Astrocyte of the hippocampus (primary cell): ENCODE measurements at places on chromosomes 1 and 21.
A peak's percentile ranks its signal among the peaks of the same experiment; 100 is the strongest.

DNA sequence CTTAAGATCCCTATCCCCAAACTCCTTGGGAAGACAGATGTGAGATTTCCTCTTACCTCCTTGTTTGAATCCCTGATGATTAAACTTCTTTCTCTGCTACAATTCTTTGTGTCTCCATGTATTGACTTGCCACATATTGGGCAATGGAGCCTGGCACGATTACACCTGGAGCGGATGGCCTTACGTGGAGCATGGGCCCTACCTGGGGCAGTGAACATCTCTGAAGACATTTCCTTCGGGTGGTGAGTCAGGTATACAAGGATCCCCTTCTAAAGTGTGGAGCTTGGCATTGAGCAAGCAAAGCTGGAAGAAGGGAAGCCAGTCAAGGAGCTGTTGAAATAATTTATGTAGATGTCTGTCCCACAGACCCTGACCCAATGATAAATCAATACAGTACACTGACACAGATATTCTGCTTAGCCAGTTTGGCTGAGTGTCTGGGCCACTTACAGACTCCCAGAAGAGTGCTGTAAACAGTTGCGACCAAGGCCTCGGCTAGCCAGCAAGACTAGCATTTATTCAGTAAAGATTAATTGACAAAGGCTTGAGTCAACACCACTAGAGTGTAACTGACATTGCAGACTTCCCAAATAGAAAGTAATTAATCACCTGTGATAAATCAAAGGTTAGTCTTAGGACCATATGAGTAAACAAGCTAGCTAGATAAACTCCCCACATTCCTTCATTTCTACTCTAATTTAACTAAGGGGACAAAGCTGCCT is 83.1 kb upstream of the KCNK1 start:
- DNase-seq: no peak

DNA sequence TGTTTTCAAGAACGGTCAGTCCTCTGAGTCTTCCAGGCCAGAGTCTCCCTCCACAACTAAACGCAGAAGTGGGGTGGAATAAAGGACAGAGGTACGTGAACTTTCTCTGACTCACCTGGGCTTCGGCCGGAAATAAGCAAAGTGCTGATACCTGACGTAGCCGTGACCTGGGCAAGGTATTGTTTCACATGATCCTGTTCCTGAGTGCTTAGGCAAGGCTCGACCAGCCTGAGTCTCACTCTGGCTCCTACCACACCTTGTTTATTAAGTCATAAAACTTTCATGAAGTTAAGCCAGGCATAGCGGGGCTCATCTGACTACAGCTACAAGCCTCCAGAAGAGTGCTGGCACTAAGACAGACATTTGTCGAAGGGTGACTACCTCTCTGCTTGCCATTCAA is 327.5 kb downstream of the SETD4 start:
- no peak for DNase-seq

DNA sequence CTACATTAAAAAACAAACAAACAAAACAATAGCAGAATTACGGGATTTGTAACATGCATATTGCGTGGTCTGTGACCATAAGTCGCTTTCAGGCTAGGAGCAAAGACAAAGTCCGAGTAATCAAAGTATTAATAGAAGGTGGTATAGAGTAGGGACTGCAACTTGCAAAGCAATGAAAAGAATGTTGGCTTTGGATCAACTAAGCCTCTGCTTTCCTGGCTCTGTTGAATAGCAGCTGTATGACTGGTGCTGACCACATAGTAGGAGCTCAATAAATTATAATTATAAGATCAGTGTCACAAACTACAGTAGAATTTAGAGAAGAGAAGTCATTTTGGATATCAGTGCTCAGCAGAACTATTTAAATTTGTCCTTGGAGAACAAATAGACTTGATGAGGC is 586.4 kb downstream of the DPYD start:
- DNase-seq: peak; percentile 90

DNA sequence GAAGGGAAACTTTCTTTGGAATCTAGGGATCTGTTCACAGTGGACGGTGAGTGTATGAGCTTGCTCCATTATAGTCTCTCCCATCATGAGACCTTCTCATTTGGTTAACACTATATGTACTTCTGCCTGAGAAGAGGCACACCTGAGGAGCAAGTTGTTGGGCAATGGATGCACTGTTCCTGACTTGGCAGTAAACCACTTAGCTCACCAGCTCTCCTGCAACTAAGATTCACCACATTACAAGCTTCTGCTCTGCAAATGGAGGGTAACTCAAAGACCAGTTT is 10.2 kb downstream of the MACF1 start:
- no peak for DNase-seq

DNA sequence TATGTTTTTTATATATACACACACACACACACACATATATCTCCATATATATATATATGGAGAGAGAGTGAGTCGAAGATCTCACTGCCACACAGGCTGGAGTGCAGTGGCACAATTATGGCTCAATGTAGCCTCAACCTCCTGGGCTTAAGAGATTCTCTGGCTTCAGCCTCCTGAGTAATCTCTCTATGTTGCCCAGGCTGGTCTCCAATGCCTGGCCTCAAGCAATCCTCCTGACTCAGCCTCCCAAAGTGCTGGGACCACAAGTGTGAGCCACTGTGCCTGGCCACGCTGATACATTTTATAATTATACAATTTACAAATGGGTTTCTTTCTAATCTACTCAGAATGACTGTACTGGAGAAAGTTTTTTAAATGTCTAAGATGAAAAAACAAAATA is 664.2 kb downstream of the PTPRC start:
- no peak for DNase-seq
